ENCODE measurements at places on chromosomes 16 and 17.

DNA sequence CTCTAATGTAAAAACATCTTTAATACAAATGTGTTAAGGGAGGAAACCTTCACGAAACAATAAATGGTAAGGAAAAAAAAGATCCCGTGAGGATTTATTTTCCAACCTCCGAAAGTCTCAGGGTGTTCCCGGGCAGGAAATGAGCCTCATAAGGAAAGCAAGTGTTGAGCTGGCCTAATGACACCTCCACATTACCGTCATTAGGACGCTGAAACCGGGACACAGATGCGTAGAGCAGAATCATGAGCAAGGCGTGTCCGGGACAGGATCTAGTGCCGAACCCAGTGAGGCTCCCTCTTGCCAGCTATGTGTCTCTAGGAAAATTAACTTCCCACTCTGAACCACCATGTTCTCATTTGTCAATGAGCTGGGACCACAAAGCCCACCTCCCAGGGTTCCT lies 22.7 kb upstream of the CYTH1 start:
- no peak for DNase-seq

- DNase-seq, result peak; percentile 53
These were observed 823 bp downstream of the NBR1 start for GRCh38 chr17:43171586-43172487.

DNA sequence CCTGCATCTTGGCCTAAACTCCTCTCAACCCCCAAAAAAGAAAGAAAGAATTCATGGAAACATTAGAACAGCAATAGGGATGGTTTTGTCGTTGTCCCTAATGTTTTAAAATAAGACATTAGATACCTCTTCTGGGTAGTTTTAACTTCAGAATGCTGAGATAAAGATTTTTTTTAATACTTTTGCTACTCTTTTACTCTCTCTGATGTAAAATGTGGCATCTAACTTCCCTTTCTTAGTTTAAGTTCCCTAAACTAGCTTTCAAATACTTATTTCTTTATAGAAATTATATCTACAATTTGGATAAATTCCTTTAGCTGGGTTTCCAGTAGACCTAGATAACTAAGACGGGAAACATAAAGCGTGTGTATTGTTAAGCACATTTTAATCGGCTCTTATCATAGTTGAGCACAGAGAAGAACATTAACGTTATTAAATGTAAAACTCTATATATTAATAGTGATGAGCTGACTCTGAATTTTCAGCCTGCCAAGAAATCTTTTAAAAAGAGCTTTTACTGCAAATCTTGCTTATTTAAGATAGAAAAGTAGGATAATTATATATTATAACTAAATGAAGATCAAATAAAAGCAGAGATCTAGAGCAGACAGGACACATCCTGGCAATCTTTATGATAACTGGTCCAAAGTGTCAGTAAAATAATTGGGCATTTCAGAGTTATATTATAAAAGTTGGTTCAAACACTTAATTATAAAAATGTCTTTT lies 183.2 kb downstream of the CYB561 start:
- DNase-seq, result no peak

DNA sequence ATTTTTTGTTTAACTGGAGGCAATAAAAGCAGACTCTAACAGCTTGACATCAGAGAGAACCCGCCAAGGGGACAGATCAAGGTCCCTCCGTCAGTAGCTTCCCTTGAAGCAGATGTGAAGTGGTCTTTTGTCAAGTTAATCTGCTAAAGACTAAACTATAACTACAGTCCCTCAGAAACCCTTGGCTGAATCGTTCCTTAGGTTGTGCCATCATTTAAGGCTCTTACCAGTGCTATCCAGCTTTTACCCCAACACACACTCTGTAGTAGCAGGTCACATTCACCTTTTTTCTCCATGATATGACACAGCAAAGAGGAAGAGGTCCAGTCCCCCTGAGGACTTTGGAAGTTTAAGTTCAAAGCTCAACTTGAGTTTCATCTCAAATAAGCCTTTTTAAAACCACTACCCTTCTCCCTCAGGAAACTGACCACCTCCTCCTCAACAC lies 49.7 kb downstream of the ERN1 start:
- DNase-seq, result no peak

GRCh38 chr16:28108590-28109247 lies 45.2 kb upstream of the GSG1L start:
- no peak for DNase-seq
